ENCODE measurements at places on chromosomes 3 and 15.

GRCh38 chr3:186290796-186291195, 71.2 kb downstream of the DGKG start:
- no peak for DNase-seq

DNA sequence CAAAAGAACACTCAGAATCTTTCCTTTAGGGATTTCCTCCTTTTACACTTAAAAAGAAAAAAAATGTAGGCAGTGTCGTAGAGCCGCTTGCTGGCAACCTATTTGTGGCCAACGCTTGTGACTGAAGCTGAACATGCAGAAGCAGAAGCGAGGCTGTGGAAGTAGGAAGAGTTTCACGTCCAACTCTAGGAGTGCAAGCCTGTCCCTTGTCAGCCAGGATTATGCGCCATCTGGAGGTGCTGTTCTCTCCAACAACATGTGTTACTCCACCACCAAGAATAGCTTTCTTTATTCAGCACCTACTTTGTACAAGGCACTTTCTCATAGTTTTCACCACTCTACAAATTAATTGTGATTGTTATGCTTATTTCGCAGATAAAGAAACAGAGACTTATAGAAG, 223.2 kb upstream of the LMCD1 start:
- no peak for DNase-seq

- DNase-seq = no peak
These were observed 337.5 kb downstream of the GAP43 start for GRCh38 chr3:115960799-115961198.

DNA sequence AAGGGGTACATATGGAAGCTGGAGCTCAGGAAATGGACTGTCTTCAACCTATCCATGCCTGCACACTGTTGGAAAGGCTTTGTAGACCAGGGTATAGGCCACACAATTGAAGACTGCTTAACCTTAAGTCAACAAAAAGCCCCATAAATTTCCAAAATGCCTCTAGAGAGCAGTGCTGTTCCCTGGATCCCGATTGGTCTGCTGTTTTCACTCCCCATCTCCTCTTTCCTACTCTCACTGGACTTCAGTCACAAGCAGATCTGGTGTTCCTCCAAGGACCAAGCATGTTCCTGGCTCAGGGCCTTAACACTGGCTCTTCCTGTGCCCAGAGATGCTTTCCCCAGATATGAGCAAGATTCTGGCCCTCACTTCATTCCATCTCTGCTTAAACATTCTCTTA, 22.8 kb upstream of the LRRC34 start:
- DNase-seq = no peak

- DNase-seq = peak; percentile 58
These were observed 34.8 kb upstream of the CTSH start for GRCh38 chr15:78979456-78980320.

DNA sequence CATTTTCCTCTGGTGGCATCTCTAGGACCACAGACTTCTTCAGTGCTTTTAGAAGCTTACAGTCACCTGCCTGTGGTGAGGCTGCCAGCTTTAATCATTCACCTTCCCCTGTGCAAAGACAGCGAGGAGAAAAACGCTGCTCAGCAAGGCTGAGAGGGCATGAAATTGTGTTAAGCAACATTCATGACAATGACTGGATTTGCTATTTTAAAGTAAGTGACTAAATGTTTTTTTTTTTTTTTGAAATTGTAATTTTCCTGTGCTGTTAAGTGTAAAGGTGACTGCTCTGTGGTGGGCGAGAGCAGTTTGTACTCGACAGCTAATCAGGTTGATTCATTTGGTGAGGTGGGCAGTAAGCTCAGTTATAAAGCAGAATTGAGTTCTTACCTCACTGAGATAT, 240.4 kb downstream of the NSUN3 start:
- no peak for DNase-seq

DNA sequence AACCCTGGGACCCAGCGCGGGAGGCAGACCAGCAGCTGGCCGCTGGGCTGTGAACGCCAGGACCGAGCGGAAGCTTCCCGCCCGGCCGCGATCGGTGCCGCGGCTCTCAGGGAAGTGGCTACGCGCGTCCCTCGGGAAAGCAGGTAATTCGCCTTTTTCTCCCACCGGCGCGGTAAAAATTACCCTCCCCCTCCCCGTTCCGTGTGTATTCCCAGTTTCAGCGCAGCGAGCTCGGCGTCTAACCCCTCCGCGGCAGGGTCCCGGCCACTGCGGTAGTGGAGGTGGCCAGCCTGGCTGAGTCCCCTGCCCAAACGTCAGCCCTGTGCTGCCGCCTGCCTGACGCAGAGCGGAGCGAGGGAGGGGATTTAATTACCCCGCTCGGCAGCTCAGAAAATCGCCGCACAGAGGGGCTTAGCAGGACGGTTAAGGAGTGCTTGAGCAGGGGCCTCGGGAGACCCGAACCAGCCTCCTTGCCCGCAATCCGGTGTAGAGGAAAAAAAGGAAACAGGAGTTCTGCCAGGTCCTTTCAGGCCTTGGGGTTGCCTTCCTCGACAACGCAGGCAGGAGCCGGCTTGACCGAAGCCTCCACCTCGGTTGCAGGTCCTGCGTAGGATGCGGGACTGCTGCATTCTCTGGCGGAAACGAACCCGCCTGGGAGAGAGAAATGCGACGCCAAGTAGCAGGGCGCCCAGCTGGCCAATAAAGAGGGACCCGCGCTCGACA, 2.9 kb downstream of the GATA2 start:
- DNase-seq = peak; percentile 65

GRCh38 chr3:61080737-61081445, 170.4 kb downstream of the FHIT start:
- no peak for DNase-seq

DNA sequence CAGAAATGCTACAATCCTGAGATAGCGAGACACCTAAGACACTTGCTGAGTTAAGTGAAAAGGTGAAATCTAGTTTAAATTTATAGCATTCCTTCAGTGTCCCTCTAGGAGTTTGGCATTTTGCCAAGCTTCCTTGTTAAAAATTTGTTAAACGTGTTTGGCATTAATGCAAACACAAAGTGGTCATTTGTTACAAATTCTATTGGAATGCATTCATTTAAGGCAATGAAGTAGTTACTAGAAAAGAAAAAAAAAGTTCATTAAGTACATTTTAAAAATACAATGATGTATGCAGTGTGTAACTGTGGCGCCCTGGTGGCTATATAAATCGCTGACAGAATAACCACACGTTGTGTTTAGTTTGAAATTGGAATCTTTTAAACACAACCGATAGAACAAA, 31.3 kb upstream of the WNT5A start:
- no peak for DNase-seq

DNA sequence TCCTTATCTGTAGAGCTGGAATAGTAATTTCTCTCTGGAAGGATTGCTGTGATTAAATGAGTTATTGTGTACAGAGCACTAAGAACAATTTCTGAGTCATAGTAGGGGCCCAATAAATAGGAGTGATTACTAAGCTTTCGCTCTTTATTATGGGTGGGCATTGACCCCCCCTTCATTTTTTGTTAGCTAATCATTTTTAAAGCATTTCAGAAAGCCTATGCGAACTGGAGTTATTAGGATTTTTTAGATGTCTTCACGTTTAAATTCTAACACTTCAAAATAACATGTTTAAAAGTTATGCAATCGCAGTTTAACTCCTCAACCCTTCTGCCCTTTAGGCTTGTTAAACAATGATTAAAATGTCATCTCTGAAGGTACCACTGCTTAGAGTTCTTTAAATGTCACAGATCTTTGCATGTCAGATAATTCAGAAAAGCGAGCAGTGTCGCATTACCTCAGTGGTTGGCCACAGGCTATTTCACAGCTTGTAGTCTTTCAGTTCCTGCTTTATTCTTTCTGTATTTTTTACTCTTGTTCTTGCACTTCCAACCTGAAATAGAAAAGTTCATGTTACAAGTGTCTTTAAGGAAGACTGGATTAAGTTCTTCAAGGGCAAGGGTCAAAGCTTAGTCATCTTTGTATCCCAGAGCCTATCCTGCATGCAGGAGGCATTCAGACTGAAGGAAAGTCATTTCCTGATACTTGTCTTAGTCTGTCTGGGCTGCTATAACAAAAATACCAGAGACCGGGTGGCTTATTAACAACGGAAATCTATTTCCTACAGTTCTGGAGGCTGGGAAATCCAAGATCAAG, 102.9 kb downstream of the FNDC3B start:
- DNase-seq = no peak

DNA sequence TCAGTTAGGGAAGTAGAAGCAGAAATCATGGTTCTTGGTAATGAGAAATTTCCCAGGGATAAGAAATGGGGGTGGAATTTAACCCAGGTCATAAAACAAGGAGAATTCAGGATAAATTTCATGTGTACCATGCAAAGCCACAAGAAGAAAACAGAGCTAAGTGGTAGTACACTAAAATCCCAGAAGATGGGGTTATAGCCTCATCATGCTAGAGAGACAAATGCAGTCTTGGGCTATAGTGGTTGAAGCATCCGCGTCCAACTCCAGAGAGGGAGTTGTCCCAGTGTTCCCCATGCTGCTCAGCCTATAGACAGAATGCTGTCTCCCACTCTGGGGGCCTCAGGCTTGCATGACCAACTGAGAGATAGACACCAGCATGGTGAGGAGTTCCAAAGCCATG, 36.2 kb upstream of the CLRN1 start:
- DNase-seq = no peak

DNA sequence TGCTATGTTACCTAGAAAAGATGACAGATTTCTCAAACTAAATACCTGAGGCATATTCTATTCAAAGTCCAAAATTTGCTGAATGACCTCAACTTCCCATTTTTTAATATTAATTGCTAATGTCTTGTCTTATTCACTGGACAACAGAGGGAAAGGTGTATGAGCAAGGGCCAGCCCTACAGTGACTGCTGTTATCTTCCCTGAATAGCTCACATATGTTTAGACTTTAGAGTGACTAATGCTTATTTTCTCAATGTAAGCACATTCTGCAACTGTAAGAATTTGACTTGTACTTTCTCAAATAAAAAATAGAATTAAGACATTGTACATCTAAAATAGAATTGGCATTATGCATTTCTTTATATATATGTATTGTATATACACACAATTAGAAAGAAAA, 26.5 kb upstream of the AADACL2 start:
- DNase-seq = no peak

- DNase-seq = no peak
These were observed 123.2 kb upstream of the FEZF2 start for GRCh38 chr3:62496503-62496902.

DNA sequence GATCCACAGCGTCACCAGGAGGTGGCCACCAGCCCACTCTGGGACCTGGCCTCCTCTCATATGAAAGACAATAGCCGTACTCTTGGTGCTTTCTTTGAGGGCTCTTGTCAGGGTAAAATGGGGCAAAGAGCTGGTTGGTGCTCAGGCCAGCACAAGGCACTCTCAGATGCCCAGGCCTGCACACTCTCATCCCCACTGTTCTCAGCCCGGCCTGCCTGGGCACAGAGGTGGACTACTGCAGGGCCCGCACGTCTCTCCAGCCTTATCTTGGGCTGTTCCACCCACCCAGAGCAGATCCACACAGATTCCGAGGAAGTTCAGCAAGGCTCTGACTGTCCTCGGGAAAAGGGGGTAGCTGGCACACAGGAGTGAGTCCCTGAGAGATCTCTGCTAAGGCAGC, 122.8 kb upstream of the PRR20G start:
- DNase-seq = no peak

GRCh38 chr15:94252906-94253491, 21.6 kb downstream of the MCTP2 start:
- DNase-seq = no peak

- DNase-seq = no peak
These were observed 78.7 kb upstream of the TGFBR2 start for GRCh38 chr3:30527720-30528119.

DNA sequence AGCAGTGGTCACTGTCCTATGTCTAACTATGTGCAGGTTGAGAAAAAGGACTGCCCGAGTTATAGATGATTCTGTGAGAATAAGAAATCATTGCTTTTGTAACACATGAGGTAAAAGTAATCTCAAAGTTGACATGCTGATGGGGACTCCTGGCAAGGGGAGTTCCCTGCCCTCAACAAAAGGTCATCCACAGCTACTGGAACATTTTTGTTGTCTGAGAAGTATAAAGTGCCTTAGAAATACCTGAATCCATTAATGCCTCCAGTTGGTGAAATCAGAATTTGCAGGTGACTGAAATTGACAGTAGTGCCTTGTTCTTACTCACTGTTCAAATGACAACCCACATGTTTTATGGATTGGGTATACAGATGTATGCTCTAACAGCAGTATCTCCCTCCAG, 43.7 kb upstream of the RBM5 start:
- DNase-seq = no peak

GRCh38 chr3:138450704-138451424, 16.4 kb downstream of the ESYT3 start:
- no peak for DNase-seq

DNA sequence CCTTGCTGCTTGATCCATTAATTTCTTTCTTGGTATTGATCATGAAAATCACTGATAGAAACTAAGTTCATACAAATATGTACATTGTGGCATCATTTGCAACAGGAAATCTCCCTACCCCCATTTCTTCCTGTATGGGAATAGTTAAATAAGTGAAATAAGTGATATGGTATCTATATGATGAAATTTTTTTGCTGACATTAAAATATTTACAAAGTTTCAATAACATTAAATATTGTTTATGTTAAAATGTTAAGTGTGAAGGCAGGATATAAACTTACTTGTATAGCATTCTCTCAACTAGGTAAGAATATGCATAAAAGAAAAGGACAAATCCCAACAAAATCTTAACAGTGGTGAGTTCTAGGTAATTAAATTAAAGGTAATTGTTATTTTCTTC, 60.1 kb upstream of the ETV5 start:
- DNase-seq = no peak

DNA sequence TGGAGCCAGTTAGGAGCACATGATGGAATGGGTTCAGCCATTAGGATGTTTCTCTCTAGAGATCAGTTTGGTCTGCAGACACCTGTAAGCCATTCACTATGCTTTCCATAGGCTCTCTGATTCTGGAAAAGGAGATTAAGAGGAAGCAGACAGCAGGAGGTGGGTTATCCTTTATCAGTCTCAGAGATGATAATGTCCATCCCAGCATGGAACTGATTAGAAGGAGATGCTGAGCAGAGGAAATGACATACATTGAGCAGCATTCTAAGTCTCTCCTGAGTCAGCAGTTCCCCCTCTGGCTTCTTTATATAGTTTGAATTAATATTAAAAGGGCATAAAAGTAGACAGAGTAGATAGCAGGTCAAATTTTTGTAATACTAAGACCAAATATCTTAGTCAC, 591.1 kb downstream of the GBE1 start:
- DNase-seq = no peak

DNA sequence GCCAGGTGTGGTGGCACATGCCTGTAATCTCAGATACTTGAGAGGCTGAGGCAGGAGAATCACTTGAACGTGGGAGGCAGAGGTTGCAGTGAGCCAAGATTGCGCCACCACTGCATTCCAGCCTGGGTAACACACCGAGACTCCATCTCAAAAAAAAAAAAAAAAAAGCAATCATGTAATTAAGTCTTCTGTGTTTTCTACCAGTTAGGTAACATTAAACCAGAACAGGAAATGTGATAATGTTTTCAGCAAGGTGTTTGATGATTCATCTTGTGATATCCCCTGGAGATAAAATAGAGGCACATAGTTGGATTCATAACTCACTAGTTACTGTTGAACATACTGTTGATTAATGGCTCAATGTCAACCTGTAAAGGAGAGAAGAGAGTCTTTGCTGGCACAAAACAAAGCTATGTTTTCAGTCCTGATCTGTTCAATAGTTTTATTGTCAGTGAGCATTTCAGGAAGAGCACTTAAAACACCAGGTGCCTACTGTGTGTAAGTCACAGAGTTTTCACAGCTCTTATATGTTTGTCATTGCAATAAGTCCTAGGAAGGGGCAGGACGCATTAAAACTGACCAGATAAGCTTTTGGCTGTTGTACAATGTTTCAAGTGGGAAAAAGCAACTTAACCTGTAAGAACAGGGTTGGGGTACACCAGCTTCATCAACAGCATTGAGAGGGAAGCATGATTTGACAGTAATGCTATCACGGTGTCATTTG, 19.5 kb downstream of the DNAJB11 start:
- DNase-seq = no peak
